ENCODE measurements at places on chromosomes 3 and 15. TPM values are rescaled to one million over a fixed set of nuclear protein-coding genes. Genes with fewer than 3 reads are reported as not detected.

RSRC1 gene
- total RNA-seq, result 63.4 TPM

ATP2B2 gene
- not detected for total RNA-seq

DNA sequence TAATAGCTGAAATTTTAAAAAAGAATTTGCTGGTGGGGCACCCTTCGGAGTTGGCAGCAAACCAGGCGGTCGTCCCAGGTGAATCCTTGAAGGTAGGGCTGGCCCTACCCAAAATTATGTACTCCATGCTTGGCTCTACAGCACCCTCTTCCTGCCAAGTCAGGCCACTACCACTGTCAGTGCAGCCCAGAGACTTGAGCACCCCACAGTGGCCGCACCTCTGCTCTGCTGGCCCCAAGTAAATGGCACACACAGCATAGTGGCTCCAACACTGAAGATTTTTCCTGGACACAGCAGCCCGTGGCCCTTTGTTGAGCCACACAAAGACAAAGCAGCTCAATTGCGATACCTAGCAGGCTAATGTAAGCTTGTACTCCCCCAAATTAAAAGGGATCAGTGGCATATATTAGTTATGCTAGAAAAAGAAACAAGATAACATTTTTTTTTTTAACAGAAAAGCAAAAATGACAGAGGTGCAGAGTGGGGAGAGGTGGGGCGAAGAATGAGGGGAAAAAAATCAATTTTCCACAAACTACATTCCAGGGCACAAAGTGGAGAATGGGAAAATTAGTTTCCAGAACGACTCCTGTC is 250.5 kb downstream of the UACA start:
- DNase-seq, result no peak

- DNase-seq, result peak; percentile 20
These were observed 681.3 kb downstream of the ROBO1 start for GRCh38 chr3:79086514-79086913.

DNA sequence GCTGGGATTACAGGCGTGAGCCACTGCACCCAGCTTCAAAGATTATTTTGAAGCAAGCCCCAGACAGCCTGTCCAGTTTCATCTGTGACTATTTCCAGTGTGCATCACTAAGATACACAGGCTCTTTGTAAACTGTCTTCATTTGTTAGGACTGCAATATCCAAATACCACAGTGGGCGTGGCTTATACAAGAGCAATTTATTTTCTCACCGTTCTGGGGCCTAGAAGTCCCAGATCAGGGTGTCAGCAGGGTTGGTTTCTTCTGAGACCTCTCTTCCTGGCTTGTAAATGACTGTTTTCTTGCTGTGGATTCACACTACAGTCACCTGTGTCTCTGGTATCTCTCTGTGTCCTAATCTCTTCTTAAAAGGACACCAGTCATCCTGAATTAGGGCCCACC is 59.7 kb downstream of the RLBP1 start:
- no peak for DNase-seq

GRCh38 chr3:36681867-36682266 is 82.5 kb downstream of the DCLK3 start:
- DNase-seq, result no peak

GRCh38 chr15:40825661-40826422 is 2.7 kb downstream of the PPP1R14D start:
- peak; percentile 21 for DNase-seq
